ENCODE measurements at places on chromosomes 16 and 17.

DNA sequence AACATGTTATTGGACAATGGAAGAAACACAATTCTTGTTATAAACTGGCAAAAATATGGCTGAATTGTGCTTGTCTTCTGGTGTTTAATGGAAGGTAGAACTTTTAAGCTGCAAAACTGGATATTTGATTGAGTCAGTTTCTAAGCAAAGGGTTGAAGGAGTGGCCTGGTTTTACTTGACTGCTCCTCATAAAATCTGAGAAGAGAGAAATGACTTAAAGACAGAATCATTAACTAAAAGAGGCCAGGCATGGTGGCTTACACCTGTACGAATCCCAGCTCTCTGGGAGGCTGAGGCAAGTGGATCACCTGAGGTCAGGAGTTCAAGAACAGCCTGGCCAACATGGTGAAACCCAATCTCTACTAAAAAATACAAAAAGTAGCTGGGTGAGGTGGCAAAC lies 770.7 kb downstream of the CDH11 start:
- DNase-seq, result no peak

DNA sequence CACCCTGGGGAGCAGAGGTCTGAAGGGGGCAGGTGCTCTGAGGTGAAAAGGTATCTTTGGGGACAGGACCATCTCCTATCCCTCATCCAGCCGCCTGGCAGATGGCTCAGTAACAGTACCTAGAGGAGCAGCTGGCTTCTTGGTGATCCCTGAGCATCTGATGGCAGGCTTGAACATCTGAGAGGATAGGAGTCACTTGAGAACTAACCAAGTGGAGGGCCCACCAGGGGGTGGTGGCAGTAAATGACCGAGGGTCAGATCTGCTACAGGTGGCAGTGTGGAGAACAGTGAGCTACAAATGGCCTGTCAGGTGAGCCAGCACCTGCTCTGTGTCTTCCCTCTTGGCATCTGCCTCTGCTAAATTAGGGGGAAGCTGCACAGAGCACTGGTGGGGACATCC lies 13.8 kb downstream of the HROB start:
- DNase-seq, result no peak

DNA sequence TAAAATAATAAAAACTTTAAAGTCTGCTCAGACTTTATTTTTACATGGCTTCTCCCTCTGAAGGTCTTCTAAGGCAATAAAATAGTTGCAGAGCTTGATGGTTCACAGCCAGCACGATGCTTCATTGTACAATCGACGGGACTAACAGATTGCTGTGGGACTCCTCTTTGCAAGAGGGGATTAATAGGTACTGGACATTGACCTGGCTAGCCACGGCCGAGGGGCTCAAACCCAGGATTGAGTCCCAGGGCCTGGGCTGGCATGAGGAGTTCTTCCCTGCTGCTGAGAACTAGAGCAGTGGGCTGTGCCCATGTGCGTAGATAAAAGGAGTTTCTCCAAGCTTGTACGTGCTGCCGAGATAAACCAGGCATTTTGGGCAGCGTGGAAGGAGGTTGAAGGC lies 23.6 kb upstream of the GAN start:
- DNase-seq, result no peak

DNA sequence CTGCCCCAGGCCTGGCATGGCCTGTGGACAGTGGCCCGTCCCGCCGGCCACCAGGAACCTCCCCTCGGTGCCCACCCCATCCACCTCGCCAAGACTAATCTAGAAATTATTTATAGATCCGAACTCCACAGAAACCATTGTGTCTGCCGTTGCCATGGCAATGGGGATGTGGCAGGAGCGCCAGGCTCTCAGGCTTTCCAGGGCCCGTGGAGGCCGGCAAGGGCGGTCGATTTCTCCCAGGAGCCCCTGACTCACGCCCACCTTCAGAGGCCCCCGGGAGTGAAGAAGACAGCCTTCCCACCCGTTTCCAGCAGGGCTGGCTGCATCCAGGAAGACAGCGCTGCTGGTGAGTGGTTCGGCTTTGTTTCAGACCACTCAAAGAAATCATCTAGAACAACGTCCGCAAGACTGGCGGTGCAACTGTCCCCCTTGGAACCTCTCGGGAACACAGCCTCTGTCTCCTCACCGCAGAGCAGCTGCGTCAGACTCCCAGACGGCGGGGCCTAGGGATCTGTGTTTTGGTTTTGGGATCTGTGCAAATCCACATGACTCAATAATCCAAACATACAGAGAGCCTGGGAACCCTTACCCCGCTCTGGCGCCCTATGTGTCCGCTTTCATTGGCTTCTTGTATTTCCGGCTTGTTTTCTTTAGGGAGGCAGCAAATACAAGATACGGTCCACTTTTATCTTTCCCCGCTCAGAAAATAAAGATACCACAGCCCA lies 48.5 kb upstream of the ZCCHC14 start:
- DNase-seq, result no peak

DNA sequence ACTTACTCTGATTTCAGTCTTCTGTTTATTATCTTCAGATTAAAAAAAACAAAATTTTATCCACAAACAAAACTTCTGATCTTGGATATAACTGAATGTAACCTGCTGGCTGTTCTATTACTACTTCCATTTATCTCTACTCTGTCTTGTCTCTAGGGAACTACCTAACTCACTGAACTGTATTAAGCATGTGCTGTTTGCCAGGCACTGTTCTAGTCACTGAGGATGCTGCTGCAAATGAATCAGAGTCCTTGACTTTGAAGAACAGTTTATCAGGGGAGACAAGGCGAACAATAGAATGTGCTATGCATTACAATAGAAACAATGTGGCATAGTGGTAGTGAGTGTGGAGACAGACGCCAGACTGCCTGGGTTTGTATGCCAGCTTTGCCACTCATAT lies 2.3 kb upstream of the ANKRD40 start:
- no peak for DNase-seq

DNA sequence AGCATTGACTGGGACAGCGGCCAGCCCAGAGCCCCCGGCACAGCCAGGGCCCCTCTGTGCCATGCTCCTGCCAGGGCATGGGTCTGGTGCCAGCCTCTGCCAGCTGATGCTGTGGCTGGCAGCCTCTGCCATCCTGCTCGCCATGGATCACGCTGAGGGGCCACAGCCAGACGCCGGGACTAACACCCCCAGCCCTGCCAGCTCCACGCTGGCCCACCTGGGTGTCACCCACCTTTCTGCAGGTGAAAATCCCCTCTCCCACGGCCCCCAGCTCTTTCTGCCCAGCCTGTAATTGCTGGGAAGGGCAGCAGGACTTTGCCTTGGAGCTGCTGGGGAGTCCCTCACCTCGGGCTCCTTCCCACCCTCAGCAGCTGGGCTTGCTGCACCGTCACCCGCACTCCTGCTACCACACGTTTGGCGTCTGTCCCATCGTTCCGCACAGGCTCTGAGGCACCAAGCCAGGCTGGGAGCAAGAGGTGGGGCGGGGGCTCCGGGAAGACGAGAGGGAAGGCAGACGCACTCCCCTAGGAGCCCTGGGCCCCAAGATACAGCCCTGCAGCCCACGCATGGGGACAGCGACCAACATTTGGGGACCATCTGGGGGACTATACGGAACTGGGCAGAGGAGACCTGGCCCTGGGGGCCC lies 42.0 kb upstream of the ACSF3 start:
- DNase-seq, result no peak

GRCh38 chr16:85018529-85019236 lies 7.3 kb upstream of the ZDHHC7 start:
- no peak for DNase-seq

DNA sequence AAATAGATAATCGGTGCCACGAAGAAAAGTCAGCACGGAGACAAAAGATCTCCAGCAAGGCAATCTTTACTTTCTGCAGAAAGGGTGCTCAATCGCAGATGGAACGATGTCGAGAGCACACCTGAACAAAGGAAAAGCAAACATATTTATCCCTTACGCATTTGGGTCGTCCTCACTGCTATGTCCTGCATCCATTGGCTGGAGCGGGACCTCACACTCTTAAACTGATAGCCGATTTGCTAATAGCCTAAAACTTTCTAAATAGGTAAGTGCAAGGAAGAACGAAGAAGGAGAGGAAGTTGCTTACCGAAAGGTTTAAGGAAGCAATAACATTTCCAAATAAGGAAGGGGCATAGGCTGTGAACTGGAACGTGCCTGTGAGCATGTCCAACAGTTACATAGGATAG lies 1.2 kb upstream of the AKAP10 start:
- no peak for DNase-seq

DNA sequence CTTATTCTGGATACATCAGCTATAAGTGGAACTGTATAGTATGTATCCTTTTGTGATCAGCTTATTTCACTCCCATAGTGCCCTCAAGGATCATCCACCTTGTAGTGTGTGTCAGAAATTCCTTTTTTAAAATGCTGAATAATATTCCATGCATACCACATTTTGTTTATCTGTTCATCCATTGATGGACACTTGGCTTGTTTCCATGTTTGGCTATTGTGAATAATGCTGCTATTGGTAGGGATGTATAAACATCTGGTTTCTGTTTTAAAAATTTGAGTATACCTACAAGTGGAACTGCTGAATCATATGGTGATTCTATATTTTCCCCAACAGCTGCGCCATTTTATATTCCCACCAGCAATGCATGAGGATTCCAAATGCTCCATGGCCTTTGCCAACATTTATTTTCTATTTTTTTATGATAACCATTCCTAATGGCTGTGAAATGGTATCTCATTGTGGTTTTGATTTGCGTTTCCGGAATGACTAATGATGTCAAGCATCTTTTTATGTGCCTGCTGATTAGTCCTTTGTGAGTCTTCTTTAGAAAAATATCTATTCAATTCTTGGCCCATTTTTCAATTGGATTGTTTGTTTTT lies 11.6 kb downstream of the RCVRN start:
- DNase-seq, result no peak

Data from activated CD4-positive, alpha-beta T cell treated with anti-CD3 and anti-CD28 coated beads, Interleukin-2, amount 50 U/mL, for 4 hours (primary cell).